ENCODE measurements at places on chromosomes 12 and 14. TPM values are rescaled to one million over a fixed set of nuclear protein-coding genes. Genes with fewer than 3 reads are reported as not detected.

GRCh38 chr12:22348208-22348607 is 13.7 kb upstream of the ST8SIA1 start:
- no peaks in the 10 kb centered on the region for H3K36me3 ChIP-seq
- H3K27me3 ChIP-seq, result peaks cover 7% of the 10 kb centered on the region
- no peak for DNase-seq
- H3K4me3 ChIP-seq, result no peak overlapping the region
- no peak overlapping the region for H3K27ac ChIP-seq
- no peaks in the 10 kb centered on the region for H3K4me1 ChIP-seq

- no peak overlapping the region for H3K4me3 ChIP-seq
- peaks cover 10% of the 10 kb centered on the region for H3K4me1 ChIP-seq
- H3K27ac ChIP-seq, result no peak overlapping the region
Measured at GRCh38 chr14:101405171-101405883, 156.0 kb upstream of the DIO3 start.

- H3K27me3 ChIP-seq, result no peaks in the 10 kb centered on the region
- no peak overlapping the region for H3K4me3 ChIP-seq
- H3K4me1 ChIP-seq, result peaks cover 43% of the 10 kb centered on the region
- H3K36me3 ChIP-seq, result peaks cover 7% of the 10 kb centered on the region
- H3K27ac ChIP-seq, result no peak overlapping the region
Measured at GRCh38 chr12:68617160-68617926, 6.6 kb downstream of the RAP1B start.

DNA sequence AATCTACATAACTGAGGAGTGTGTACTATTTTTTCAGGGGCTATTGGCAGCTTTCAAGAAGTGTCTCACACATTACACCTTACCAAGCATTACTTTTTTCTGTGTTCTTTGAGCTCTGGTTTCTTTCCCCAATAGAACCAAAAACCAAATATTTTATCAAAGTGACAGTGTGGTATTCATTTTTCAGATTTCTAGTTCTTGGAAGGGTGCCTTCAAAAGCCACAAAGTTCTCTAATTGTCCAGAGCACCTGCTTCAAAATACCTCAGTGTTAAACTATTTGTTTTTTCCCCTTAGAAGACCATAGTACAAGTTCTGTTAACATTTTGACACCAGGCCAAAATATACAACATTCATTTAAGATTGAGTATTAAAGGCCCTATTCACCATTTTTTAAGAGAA is 515.7 kb downstream of the ETNK1 start:
- no peak overlapping the region for H3K4me3 ChIP-seq
- H3K36me3 ChIP-seq, result peaks cover 9% of the 10 kb centered on the region
- no peak overlapping the region for H3K27ac ChIP-seq

GRCh38 chr14:84927096-84927827 is 602.7 kb upstream of the FLRT2 start:
- H3K27me3 ChIP-seq, result no peaks in the 10 kb centered on the region
- no peak for DNase-seq
- no peak overlapping the region for H3K4me3 ChIP-seq
- H3K27ac ChIP-seq, result no peak overlapping the region
- H3K4me1 ChIP-seq, result no peaks in the 10 kb centered on the region

- no peaks in the 10 kb centered on the region for H3K27me3 ChIP-seq
- H3K4me3 ChIP-seq, result no peak overlapping the region
- no peaks in the 10 kb centered on the region for H3K36me3 ChIP-seq
- no peak overlapping the region for H3K27ac ChIP-seq
- DNase-seq, result no peak
Measured at GRCh38 chr12:85564786-85565185, 271.4 kb downstream of the RASSF9 start.

GRCh38 chr12:2879853-2880252 is 2.8 kb downstream of the RHNO1 start:
- DNase-seq, result no peak
- H3K4me1 ChIP-seq, result peaks cover 22% of the 10 kb centered on the region
- no peaks in the 10 kb centered on the region for H3K27me3 ChIP-seq
- no peak overlapping the region for H3K4me3 ChIP-seq
- peaks cover 14% of the 10 kb centered on the region for H3K36me3 ChIP-seq

DNA sequence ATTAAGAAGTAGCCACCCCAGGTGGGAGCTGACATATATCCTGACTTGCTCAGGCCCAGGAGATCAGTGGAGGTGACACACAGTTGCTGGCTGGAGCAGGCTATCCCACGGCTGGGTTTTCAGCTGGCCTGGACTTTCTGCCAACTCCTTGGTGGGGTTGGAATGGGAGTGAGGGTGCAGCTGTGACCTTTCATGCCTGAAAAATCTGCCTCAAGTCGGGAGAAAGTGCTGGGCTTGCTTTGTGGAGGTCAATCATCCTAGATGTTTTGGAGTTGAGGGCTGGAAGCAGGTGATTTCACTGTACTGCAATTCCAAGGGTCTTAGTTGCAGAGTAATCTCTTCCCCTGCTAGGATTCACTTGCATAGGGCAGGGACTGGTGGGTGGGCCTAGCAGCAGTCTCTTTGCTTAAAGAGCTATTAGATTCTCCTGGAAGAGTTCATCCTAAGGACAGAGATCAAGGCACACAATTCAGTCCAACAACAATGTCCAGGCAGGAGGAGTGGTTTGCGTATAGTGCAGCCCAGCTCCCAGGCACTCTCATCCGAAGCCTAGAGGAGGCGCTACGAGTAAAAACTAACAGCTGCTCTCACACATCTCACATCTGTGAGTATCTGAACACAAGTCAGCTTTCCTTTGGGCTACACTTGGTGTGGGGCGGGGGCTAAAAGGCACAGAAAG is 98.1 kb downstream of the GAS2L3 start:
- no peaks in the 10 kb centered on the region for H3K36me3 ChIP-seq
- no peak overlapping the region for H3K4me3 ChIP-seq
- H3K4me1 ChIP-seq, result peaks cover 6% of the 10 kb centered on the region
- H3K27me3 ChIP-seq, result peaks cover 3% of the 10 kb centered on the region

DNA sequence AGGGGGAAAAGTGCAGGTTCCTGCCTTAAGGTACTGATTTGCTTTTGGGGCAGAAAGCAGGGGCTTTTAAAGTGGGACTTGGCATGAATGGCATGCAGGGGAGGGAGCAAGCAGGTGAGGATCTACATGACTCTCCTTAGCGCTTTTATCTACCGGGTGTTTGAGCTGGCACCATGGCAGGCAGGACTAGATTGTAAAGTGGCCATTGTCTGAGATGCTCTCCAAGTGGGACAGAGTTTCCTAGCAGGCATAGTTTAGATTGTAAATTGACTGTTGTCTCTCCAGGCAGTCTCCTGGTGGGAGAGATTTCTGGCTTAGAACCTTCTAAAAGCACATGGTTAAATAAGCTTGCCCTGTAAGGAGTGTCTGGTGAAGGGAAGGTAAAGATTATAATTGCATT is 5.3 kb upstream of the DICER1 start:
- H3K27ac ChIP-seq, result peak overlapping the region; percentile 4
- H3K4me3 ChIP-seq, result no peak overlapping the region
- no peaks in the 10 kb centered on the region for H3K27me3 ChIP-seq
- DNase-seq, result no peak
- H3K36me3 ChIP-seq, result peaks cover 3% of the 10 kb centered on the region

DNA sequence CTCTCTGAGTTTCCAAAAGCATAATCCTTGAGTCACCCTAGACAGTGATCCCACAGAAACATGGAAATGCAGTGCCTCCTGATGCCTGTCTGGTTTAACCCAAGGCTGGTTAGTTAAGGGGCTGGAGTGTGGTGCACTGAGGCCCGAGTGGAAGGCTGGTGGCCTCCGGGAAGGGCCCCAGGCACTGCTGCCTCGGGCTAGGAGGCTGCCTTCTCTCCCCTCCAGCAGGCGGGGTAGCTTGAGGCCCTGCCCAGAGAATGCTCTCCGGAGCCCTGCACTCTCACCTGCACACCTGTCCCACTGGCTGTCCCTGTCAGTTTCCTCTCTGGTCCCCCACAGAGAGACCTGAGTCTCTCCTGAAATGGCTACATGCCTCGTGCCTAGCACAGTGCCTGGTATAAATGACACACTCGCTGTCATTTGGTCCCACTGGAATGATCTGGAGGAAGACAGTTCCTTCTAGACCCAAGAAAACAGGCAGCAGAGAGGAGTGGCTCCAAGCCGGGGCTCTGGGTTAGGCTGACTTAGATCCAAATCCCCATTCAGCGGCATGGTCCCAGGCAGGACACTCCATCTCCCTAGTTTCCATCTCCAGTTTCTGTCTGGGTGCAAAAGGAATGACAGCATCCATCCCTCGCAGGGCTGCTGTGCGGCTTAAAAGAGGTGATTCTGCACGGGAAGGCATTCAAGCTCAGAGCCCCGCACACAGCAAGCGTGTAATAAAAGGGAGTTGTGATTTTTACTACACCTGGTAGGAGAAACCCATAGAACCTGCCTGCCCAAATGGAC is 54.0 kb downstream of the RBM19 start:
- H3K36me3 ChIP-seq, result peaks cover 2% of the 10 kb centered on the region
- DNase-seq, result no peak
- no peak overlapping the region for H3K4me3 ChIP-seq

GRCh38 chr14:92491782-92492181 is 21.8 kb upstream of the RIN3 start:
- H3K27me3 ChIP-seq, result peaks cover 28% of the 10 kb centered on the region
- H3K4me1 ChIP-seq, result no peaks in the 10 kb centered on the region
- DNase-seq, result no peak
- H3K36me3 ChIP-seq, result no peaks in the 10 kb centered on the region

GRCh38 chr14:42437809-42438208 is 831.1 kb downstream of the LRFN5 start:
- H3K4me3 ChIP-seq, result no peak overlapping the region
- DNase-seq, result no peak
- no peak overlapping the region for H3K27ac ChIP-seq

- H3K27me3 ChIP-seq, result no peaks in the 10 kb centered on the region
- H3K4me3 ChIP-seq, result no peak overlapping the region
- H3K36me3 ChIP-seq, result no peaks in the 10 kb centered on the region
Measured at GRCh38 chr12:93027041-93027440, 97.9 kb upstream of the EEA1 start.

DNA sequence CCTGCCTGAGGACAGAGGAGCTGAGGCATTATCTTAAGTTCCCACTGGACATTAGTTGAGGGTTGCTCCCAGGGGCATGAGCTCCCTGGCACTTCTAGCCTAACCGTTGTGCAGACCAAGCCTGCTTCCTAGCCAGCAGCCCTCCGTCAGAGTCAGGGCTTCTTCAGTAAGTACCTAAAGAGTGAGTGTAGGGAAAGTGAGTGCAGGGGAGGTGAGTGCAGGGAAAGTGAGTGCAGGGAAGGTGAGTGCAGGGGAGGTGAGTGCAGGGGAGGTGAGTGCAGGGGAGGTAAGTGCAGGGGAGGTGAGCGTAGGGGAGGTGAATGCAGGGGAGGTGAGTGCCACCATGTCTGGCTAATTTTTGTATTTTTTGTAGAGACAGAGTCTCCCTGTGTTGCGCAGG is 190.5 kb downstream of the ESRRB start:
- DNase-seq, result no peak
- H3K36me3 ChIP-seq, result no peaks in the 10 kb centered on the region
- H3K4me3 ChIP-seq, result no peak overlapping the region
- H3K27ac ChIP-seq, result no peak overlapping the region
- peaks cover 9% of the 10 kb centered on the region for H3K4me1 ChIP-seq

GRCh38 chr12:97921979-97922722 is 459.5 kb downstream of the RMST start:
- no peaks in the 10 kb centered on the region for H3K36me3 ChIP-seq
- no peak overlapping the region for H3K4me3 ChIP-seq
- no peak overlapping the region for H3K27ac ChIP-seq
- H3K4me1 ChIP-seq, result no peaks in the 10 kb centered on the region
- H3K27me3 ChIP-seq, result no peaks in the 10 kb centered on the region

- H3K27me3 ChIP-seq, result no peaks in the 10 kb centered on the region
- no peaks in the 10 kb centered on the region for H3K36me3 ChIP-seq
- DNase-seq, result no peak
- H3K27ac ChIP-seq, result no peak overlapping the region
Measured at GRCh38 chr14:77808250-77808649, 8.3 kb downstream of the ADCK1 start.

DNA sequence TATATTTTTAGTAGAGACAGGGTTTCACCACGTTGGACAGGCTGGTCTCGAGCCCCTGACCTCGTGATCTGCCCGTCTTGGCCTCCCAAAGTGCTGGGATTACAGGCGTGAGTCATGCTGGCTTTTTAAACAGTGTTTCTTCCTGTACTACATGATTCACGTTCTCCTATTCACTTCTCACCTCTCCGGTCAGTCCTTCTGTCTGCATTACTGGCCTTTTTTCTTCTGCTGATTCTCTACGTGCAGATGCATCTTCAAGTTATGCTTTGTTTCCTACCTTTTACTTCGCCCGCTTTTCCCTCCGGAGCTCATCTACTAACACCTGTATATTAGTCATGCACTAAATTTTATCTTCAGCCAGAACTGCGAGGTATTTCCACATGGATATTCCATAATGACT is 296.2 kb upstream of the FLRT2 start:
- H3K36me3 ChIP-seq, result peaks cover 3% of the 10 kb centered on the region
- no peak overlapping the region for H3K27ac ChIP-seq
- peaks cover 8% of the 10 kb centered on the region for H3K4me1 ChIP-seq
- no peak overlapping the region for H3K4me3 ChIP-seq

DNA sequence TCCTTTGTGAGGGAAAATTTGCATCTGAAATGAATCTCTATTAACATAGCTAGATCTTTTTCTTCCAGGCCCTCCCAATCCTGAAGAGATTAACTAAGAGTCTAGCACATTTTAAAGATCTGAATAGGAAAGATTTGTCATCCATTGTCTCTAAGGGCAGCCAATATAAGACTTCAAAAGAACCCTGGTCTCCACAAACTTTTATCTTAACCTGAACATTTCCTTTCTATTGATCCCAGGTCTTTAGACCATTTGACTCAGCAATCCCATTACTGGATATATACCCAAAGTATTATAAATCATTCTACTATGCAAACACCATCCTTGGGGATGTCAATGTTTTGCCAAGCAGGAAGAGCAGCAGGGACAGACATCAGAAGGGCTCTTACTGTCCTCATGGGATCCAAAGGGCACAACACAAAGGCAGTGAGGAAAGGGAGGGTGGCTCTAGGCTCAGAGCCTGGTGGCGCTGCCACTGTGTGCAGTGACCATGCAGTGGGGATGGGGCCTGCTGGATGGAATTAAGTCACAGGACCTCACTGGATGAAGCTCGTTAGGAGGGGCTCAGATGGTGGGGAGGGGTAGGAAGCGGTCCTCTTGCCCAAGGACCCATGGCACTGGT is 12.7 kb upstream of the BDKRB2 start:
- H3K27ac ChIP-seq, result no peak overlapping the region
- peaks cover 12% of the 10 kb centered on the region for H3K4me1 ChIP-seq
- DNase-seq, result no peak
- no peaks in the 10 kb centered on the region for H3K36me3 ChIP-seq
- H3K4me3 ChIP-seq, result no peak overlapping the region
- H3K27me3 ChIP-seq, result peaks cover 30% of the 10 kb centered on the region

DNA sequence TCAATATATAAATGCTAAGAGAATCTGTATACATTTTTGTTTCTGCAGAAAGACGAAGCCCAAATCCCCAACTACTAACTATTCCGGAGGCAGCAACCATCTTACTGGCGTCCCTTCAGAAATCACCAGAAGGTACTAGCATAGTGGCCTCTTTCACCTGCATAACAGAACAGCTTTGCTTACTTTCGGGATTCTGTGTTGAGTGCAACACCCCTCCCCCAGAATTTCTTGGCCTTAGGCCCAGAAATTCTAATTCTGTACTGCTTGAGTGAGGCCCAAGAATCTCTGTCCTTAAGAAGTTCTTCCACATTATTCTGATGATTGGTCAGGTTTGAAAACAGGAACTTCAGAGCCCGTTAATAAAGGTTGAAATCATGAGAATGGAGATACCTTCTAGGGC is 2.9 kb downstream of the SPX start:
- peaks cover 46% of the 10 kb centered on the region for H3K27me3 ChIP-seq
- H3K27ac ChIP-seq, result no peak overlapping the region
- H3K36me3 ChIP-seq, result peaks cover 3% of the 10 kb centered on the region
- peak overlapping the region; percentile 15 for H3K4me3 ChIP-seq
- DNase-seq, result no peak

SLC10A1 gene
- total RNA-seq, result not detected

IPO8 gene
- total RNA-seq, result 93.3 TPM

TAS2R7 gene
- not detected for total RNA-seq

TMEM229B gene
- 1.8 TPM for total RNA-seq

TSHR gene
- total RNA-seq, result 0.24 TPM

CLEC6A gene
- not detected for total RNA-seq

HOXC12 gene
- total RNA-seq, result not detected

OAS2 gene
- total RNA-seq, result not detected

Data from progenitor cell of endocrine pancreas (in vitro differentiated cells).